ENCODE measurements at places on chromosomes 3 and 15.

DNA sequence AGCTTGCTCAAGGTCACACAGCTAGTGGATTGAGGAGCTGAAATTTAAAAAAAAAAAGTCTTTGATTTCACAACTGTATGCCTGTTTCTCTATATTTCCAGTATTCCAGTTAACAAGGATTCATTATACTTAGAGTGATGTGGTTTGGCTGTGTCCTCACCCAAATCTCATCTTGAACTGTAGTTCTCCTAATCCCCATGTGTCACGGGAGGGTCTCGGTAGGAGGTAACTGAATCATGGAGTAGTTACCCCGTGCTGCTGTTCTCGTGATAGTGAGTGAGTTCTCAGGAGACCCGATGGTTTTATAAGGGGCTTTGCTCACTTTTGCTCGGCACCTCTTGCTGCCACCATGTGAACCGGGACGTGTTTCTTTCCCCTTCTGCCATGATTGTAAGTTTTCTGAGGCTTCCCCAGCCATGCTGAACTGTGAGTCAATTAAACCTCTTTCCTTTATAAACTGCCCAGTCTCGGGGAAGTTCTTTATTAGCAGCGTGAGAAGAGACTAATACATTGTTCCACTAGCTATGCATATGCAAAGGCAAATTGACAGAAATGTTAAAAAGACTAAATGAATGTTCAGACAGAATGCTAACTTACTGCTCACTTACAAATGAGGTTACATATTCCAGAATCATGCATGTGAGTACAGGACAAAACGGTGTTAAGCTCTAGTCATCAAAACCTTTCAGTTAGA is 1101.9 kb downstream of the ROBO1 start:
- DNase-seq = no peak

- DNase-seq = no peak
These were observed 257.4 kb upstream of the ADAMTS9 start for GRCh38 chr3:64945171-64945729.

GRCh38 chr3:99332718-99333117 is 305.7 kb upstream of the COL8A1 start:
- no peak for DNase-seq

GRCh38 chr3:8627201-8627940 is 17.2 kb downstream of the SSUH2 start:
- no peak for DNase-seq

DNA sequence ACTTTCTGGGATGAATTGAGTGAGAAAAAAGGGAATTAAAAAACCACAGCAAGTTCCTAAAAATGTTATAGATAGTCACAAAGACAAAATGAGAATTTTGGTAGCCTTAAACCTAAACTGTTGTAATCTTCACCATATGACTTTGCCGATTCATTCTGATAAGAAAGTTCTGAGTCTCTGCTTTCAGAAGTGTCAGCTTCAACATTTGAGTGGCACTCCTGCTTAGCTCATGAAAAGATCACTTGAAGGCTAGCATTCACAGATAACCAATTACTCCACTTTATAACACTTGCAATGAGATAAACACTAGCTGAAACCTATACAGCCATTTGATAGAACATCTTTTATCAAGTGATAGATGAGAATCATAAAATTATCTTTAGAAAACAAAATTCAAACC is 288.1 kb upstream of the POU1F1 start:
- no peak for DNase-seq

DNA sequence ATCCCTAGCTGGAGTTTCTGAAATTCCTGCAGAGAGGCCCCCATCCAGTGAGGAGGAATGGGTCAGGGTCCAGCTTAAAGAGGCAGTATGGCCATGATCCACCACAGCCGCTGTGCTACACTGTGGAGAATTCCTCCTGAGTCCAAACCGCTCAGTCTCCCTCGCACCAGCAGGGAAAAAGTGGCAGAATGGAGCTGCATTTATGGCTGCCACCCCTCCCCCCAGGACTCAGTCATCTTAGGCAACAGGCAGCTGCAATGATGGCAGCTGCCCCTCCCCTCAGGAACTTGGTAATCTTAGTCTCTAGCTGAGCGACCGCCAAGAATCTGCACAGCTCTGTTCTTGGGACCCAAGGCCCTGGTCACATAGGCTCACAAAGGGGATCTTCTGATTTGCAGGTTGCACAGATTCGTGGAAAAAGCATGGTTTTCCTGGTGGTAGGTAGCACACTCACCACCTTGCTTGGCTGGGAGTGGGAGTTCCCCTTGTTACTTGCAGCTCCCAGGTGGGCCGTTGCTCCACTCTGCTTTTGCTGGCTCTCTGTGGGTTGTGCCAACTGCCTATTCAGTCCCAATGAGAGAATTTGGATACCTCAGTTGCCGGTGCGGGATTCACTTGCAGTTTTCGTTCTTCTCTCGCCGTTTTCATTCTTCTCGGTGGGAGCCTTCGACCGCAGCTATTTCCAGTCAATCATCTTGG is 204.1 kb downstream of the STXBP5L start:
- no peak for DNase-seq

DNA sequence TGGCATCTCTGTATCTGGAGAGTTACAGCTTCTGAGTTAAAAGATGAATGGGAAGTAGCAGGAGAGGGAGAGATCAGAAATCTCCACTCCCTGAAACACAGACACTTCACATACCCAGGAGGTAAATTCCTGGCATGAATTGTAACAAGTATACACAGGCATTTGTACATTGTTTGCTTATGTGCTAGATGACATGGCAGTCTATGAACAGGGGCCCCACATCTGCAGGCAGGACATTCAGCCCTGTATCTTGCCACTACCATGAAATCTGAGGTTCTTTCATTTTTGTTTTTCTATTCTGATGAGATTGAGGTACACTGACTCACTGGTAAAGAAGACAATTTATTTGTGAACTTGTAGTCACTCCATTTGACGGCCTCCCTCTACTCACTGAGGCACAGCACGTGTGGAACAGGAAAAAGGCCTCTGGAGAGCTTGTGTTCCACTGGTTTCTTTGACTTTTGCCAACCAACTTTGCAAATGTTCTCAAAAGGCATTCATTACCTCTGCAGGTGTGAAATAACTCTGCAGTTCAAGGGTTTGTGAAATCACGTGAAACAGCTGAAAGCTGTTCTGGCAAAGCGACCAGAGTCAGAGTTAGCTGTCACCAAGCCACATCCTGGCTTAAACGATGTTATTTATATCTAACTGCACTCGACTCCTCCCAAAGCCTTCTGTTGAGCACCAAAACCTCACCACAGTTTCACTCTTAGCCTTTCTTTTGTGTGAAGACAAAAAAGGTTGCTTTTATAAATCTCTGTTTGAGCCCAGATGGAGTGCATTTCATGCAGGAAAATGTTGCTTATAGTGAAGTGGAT is 401.3 kb upstream of the CFAP20DC start:
- peak; percentile 12 for DNase-seq

DNA sequence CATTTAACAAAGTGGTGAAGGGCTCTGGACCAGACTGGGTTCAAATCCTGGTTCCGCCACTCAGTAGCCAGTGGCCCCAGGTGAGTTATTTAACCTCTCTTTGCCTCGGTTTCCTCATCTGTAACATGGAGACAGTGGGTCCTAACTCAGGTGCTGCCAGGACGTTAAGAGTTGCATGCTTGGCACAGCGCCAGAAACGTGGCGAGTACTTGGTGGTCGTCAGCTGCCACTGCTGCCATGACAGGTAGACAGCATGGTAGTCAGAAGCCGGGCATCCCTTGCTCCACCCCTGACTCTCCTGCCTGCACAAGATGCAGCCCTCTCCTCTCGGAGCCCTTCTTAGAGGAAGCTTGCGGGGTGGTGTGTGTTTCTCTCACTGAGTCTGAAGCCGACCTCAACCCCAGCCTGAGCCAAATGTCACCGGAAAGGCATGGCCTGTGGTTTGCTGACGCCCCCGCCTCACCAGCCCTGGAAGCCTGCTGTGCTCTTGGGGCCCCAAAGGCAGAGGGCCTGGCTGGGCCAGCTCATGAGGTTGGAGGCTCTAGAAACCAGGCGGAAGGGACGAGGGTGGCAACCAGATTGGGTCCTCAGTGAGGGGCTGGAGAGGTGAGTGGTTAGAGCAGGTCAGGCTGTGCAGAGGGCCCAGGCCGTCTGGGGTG is 160.8 kb upstream of the TLE3 start:
- peak; percentile 7 for DNase-seq

- no peak for DNase-seq
These were observed at the start of gene NTRK3 for GRCh38 chr15:88256279-88257230. TSS of gene NTRK3 (minus strand) at chr15:88256739. CDS start at chr15:88256153, 586 bp downstream.

- no peak for DNase-seq
These were observed 125.1 kb downstream of the SMAD6 start for GRCh38 chr15:66827039-66827697.

- DNase-seq = no peak
These were observed 75.8 kb downstream of the CNTN3 start for GRCh38 chr3:74538669-74539068.

- no peak for DNase-seq
These were observed 65.3 kb downstream of the ASB7 start for GRCh38 chr15:100667405-100668347.

DNA sequence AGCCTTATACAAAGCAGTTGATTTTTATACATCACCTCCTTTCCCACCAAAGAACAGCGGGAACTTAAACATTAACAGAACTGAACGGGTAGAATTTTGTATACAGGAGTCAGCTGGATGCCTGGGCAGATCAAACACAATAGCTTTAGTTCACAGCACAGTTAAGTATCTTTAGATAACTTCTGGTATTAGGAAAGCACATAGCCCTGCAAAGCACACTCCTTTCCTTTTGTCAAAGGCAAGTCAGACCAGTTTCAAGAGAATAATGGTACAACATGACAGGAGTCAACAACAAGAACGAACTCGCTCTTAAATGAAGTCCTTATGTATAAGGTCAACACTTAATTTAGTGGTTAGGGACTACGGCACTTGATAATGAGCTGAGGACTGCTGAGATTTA is 26.3 kb downstream of the ABCC5 start:
- DNase-seq = no peak
